ENCODE measurements at places on chromosomes 16 and 17.
A peak's percentile ranks its signal among the peaks of the same experiment; 100 is the strongest.

DNA sequence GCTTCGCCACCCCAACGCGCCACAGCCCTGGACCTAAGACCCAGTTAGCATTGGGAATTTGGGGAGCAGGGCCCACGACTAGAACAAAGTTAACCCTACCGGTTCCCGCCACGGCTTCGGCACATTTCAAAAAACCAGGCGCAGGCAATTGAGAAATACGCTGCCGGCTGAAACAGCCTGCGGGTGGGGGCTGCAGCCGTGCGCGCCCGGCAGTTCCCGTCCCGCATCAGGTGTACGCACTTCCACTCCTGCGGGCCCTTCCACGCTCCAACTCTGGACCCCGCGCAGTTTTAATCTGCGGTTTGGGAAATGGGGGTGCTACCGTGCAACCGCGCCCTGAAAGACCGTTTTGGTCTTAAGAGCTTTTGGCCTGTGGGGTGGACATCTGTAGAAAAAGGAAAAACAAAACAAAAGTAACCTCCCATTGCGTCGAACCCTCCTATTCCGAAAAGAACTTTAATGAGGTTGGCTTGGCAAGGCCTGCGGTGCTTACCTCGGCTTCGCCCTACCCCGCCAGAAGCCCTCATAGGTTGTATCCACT lies 7.1 kb downstream of the IRX5 start:
- no peak for DNase-seq

GRCh38 chr16:60203525-60204124 lies 1469.5 kb upstream of the GOT2 start:
- no peak for DNase-seq

DNA sequence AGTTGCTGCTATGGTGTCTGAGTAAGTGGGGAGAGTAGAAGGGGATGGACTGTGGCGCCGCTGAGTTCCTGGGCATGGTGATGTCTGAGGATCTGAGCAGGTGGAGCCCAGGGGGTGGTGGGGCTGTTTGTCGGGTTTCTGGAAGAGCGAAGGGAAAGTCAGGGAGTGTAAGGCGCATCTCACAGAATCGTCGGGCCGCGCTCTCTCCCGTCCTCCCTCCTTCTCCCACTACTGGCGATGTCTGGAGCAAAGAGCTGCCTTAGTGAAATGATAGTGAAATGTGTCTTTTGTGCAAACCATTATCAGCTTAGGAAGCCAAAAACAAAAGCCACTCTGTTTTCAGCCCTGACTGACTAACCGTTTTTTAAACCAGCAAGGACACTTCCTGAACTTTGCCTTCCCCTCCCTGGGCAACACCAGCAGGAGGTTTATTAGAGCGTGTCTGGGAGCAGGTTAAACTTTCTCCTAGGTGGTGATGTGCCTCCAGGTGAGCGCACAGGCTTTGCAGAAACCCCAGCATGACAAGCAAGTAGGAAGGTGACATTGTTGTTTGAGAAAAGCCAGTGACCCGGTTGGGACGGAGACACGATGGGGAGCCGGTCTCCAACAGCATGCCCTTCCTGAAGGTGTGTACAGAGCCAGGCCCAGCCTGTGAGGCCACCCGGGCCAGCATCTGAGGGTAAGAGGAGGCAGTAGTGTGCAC lies 49.1 kb downstream of the RAB11FIP3 start:
- no peak for DNase-seq

DNA sequence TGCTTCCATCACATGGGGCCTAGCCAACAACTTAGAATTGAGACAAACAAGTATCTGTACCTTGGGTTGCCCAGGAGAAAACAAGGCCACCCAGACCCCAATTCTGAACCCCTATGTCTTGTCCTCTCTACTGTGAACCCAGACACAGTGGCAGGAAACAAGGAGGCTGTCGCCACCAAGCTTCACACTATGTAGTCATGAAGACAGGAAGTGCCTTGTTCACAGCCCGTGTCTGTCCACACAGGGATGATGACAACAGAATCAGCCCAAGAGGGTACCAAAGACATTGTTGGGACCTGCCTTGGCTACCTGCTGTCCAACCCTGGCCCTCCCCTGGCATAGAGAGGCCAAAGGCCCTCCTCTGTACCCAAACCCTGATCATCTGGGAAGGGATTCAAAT lies 84.8 kb downstream of the CDYL2 start:
- DNase-seq: no peak

DNA sequence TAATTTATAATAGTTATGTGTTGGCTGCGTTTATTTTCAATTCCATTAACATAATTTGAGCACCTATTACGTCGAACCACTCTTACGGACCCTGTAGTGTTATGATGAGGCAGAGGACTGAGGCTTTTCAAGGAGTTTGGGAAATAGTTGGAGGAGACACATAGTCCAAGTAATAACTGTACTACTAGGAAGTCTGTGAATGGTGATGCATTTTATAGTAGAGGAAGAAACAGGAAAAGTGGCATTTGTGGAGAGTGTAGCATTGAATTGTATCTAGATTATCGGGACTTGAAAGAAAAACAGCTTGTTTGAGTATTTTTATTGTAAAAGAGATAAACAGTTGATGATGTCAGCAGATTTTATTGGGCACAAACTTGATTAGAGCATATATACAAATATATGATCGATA lies 1.7 kb downstream of the NFATC3 start:
- no peak for DNase-seq

DNA sequence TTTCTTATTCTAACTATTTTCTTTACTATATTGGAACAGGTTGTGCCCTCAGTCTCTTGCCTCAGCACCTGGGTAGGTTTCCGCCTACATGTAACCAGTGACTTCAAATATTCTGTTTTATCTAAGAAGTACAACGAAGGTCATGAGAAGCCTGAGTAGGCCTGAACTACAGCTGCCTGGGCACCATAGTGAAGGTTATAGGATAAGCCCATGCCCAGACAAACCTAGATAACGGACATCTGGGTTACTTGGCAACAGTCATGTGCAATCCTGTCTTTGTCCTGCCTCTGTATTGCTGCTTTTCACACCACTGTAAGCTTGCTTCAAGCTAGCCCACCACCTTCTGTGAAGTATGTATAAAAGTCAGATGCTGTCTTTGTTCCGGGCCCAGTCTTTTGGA lies 25.4 kb upstream of the ARL4D start:
- DNase-seq: no peak

GRCh38 chr17:63419949-63420867 lies 25.9 kb downstream of the CYB561 start:
- DNase-seq: no peak

DNA sequence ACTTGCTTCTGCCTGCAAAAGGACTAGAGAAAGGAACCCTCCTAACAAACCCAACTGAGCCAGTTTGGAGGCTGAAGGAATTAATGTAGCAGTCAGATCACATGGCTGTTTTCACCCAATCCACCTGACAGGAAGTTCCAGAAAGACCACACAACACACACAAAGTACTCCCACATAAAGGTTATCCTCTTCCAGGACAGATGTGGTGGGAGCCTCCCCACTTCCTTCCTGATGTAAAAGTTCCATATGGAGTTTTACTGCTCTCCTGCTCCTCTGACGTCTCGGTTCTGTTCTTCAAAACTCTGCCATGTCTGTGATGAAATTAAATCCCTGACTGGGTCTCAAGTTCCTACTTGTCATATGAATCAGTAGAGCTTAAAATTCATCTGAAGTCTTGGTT lies 497.0 kb upstream of the HSBP1 start:
- DNase-seq: no peak

DNA sequence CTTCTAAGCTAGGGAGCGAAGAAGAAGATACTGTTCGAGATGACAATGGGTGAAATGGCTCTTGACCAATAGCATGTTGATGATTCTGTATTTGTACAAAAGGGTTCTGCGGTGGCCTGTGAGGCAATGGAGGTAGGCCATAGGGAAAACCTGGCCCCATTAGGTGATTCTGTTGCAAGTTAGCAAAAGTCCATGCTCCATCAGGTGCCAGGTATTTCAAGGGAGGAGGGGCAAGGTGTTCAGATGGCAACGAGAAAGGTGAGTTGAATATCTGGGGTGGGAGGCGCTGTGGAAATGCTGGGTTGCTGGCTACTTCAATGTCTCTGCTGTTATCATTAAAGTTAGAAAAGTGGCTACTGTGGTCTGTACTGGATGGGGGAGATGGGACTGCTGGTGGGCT lies 62.8 kb downstream of the CACNG1 start:
- DNase-seq: peak; percentile 2

GRCh38 chr17:77353684-77354419 lies 213.1 kb downstream of the SEC14L1 start:
- DNase-seq: no peak

- no peak for DNase-seq
Measured at GRCh38 chr17:64718058-64718457, 56.0 kb upstream of the SMURF2 start.

GRCh38 chr16:81451753-81452680 lies 7.4 kb downstream of the CMIP start:
- DNase-seq: no peak

- no peak for DNase-seq
Measured at GRCh38 chr17:17710728-17711541, 29.7 kb downstream of the RAI1 start.

DNA sequence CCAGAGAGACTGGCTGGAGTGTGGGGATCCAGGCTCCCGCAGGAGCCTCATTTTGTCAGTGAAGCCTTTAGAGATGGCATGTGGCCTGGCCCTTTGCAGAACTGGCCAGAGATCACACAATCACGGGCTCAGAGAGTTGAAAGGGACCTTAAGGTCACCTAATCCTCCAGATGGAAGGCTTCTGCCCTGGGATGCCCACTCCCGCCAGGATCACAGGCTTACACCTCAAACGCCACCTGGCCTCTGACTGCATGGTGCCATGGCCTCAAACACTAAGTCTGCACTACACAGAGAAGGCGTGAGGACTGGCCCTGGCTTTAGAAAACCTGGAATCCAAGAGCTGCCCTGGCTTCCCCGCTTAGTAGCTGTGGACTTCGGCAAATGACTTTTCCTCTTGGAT lies 306.8 kb upstream of the CCL2 start:
- no peak for DNase-seq

DNA sequence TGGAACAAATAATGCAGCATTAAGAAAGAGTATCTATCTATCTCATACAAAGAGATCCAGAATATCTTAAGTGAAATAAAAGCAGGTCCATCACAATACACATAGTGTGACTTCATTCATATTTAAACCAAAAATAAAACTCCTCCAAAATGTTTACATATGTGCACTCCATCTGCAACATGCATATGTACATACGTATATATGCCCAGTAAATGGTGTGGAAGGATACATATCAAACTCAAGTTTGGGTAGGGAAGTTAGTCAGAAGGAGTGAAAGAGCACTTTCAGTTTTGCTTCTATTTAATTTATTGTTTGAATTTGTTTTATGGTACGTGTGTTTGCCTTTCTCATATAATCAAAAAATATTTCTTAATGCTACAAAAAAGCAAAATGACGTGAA lies 12.0 kb upstream of the ADAT1 start:
- DNase-seq: no peak

- no peak for DNase-seq
Measured at GRCh38 chr16:80862160-80862705, 57.8 kb upstream of the CDYL2 start.

GRCh38 chr16:17258848-17259713 lies 211.7 kb downstream of the XYLT1 start:
- no peak for DNase-seq

GRCh38 chr16:27724482-27725235 lies 174.7 kb downstream of the KATNIP start:
- no peak for DNase-seq

- DNase-seq: no peak
Measured at GRCh38 chr16:68792465-68793324, 50.6 kb upstream of the TANGO6 start.

DNA sequence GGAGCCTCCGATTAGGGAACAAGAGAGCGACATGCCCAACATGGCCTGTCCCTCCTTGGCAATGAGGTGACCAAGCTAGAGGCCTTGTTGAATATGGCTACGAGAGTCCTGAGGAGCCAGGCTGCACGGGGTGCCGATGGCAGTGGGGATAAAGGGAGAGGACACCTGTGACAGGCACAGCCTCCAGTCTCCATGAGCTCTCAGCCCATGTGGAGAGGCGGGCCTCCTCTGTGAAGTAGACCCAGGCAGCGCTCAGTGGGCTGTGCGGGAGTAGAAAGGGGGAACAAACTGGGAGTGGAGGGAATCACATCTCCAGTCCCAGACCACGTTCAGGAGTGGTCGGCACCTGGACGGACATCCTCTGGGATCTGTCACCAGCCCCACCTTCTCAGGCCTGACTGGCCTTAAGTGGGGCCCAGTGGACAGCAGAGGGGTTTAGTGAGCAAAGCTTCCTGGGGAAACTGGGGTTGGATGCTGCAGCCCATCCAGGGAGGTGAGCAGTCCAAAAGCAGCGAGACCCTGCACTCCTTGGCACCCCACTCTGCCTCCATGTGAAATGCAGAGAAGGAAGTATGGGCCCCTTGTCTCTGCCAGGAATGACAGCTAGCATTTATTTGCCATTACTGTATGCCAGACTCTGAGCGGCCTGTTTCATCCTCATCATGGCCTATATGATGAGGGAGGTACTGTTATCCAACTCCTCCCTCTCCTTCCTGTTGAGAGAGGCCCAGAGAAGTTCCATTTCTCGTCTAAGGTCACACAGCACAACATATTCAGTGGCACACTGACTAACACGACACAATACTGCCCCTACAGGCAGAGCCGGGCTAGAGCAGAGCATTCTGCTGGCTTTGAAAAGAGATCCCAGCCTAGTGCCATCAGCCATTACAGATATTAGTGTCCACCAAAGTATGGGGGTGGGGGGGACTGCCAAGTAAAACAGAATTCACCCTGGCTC lies 4.5 kb upstream of the TMEM92 start:
- DNase-seq: no peak

DNA sequence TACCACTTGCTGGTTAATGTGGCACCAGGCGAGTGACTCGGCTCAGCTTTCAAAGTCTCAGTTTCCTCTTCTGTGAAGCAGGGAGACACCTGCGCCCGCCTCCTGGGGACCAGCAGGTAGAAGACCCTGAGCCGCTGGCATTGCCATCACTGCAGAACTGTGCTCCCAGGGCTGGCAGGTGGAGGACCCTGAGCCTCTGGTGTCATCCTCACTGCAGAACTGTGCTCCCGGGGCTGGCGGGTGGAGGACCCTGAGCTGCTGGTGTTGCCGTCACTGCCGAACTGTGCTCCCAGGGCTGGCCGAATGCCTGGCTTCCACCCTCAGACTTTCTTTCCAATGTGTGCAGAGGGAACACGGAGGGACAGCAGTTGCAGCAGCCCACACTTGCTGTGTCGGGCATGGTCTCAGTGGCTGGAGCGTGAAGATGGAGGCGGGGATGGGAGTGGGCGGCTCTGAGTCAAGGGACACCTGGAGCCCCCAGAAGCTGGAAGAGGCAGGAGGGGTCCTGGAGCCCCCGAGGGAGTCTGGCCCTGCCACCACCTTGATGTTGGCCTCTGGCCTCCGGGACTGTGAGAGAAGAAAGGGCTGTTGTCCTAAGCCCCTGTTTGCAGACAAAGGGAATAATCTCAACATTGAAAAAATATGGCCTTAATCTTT lies 75.8 kb upstream of the METTL9 start:
- no peak for DNase-seq

- DNase-seq: no peak
Measured at GRCh38 chr17:61784510-61784909, 78.8 kb downstream of the BRIP1 start.
